SW480 (cell line): ENCODE measurements at places on chromosomes 13 and 19.

DNA sequence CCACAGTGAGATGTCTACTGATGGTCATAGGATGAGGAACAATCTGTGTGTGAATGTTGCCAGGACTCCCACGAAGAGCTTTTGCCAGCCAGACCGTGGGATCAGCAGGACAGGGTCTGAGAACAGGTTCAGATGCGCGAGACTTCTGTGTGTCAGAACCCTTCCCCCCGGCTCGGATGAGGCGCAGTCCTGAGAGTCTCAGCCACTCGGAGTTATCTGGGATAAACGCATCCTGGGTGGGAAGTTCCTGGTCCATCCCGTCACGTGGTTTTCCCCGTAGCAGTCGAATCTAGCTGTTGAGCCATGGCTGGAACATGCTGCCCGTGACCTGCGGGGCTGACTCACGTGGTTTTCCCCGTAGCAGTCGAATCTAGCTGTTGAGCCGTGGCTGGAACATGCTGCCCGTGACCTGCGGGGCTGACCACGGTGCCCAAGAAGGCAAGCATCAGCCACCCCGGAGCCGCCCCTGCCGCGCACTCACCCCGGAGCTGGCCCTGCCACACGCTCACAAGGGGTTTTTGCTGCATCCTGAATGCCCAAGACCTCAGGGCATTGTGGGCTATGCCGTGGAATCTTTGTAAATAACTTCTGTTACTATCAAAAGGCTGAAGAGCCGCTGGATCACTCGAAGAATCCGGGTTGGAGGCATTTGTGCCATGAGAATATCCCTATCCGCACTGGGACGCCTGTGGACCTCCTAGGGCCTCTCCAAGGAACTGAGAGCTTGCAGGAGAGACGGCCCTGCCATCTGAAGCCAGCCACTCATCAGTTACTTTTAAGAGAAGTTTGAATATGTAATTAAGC, 130.8 kb upstream of the MCF2L start:
- no peak for DNase-seq

- DNase-seq = no peak
These were observed 17.2 kb downstream of the BRD4 start for GRCh38 chr19:15315101-15315500.

DNA sequence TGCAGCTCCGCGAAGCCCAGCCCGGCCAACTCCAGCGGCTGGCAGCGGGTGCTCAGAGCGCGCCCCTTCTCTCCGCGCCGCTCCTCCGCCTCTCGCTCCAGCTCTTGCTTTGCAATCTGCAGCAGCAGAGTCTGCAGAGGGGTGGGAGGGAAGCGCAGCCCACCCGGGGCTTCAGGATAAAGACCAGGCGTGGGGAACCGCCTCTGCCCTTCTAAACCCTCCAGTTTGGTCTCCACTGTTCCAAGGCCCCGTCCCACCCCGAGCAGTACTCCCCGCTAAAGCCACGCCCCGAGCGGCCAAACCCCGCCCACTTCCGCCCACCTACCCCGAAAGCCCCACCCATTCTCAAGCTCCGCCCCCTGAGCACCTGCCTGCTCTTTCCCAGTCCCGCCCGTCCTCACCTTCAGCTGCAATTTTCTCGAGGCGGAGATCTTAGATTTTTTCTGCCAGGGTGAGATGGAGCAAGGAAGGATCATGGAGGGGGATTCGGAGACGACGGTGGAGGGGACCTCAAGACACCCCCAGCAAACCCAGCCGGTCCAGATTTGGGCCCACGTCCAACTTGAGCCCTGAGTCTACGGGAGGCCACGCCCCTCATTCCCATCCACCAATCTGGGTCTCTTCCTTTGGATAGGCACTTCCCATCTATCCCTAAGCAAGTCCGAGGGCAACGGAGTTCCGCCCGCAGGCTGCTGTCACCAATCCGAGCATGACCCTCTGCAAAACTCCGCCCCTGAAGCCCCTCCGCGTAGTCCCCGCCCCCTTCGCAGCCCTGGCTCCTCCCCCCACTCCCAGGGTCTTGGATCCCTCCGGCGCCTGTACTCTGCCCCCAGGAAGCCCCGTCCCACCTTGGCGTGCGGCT, 1.1 kb downstream of the TNNI3 start:
- peak; percentile 97 for DNase-seq

DNA sequence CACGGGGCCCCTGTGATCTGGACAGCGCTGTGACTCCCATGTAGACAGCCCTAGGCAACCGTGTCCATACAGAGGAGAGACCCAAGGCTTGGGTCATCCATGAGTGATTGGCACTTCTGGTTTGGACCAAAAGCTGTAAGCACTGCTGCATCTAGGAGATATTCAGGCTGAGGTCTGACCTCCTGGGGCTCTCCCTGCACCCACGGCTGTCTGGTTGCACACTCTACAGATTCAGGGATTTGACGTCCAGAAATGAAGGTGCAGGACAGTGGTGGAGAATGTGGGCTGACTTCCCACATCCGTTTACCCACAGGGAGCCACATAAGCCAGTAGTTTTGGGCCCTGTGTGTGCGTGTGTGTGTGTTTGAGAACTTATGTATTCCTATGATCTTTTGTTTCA, 76.2 kb upstream of the ARHGEF7 start:
- no peak for DNase-seq

DNA sequence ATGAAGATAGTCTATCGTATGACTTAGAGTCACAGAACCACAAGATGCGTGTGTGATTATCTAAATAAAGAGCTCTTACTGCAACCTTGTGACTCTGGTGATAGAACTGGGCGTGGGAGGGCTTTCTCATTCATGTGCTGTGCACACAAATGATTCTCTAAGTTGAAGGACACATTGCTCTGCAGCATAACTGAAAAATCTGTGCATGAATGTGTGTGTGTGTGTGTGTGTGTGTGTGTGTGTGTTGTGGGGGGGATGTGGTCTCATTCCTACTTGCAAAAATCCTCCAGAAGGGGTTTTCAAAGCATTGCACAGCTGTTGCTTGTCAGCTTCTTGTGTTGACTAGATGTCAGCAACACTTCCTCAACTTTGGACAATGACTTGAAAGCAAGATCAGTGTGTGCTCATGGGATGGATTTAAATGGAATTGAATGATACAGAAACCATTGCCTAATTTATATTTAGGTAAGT, 22.4 kb downstream of the LRCH1 start:
- DNase-seq = no peak

- DNase-seq = no peak
These were observed 19.6 kb upstream of the B3GNT3 start for GRCh38 chr19:17775245-17775927.

DNA sequence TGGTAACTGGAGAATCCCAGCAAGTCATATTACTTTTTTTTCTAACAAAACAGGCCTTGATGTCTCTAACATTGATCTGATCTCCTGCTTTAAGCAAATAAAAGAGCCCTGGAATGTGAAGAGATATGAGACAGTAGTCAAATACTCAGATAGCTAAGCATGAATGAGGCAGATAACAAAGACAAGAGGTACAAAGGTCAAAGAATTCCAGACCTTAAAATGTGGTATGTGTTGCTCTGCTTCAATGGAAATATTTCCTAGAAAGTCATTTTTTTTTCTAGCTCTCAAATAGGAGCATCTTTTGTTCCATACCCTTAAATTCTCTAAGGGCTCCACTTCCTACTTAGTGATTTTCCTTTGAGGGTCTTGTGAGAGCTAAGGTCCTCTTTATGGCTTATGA, 54.6 kb downstream of the ZNF254 start:
- no peak for DNase-seq

GRCh38 chr19:2013683-2013961, 1.9 kb downstream of the BTBD2 start:
- DNase-seq = no peak

- DNase-seq = peak; percentile 7
These were observed at the start of gene GPR12 for GRCh38 chr13:26759907-26760831. GPR12 (minus strand) TSS chr13:26760786; CDS start chr13:26759827, 959 bp downstream.

DNA sequence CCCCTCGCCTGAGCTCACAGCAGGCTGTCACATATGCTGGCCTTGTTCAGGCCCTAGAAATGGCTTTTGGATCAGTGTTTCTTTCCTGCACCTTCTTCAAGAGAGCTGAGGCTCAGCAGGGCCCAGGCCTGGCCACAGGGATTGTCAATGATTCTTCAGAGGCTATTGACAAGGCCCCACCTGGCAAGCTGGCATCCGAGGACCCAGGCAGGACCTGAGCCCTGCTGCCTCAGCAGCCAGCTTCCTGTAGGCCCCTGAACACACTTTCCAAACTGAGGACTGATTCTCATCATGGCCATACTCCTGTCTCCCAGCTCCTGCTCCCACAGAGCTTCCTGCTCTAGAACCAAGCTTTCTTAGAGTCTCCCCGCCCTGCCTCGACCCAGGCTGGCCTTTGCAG, 136.8 kb downstream of the UQCRFS1 start:
- DNase-seq = no peak

- DNase-seq = no peak
These were observed 669.9 kb downstream of the PCDH9 start for GRCh38 chr13:66560189-66560588.

- DNase-seq = no peak
These were observed 628 bp downstream of the MRPL34 start for GRCh38 chr19:17306285-17306714.

- DNase-seq = no peak
These were observed 204.0 kb upstream of the STARD13 start for GRCh38 chr13:33489563-33489962.

- DNase-seq = no peak
These were observed 98.8 kb upstream of the SERP2 start for GRCh38 chr13:44274771-44275205.

GRCh38 chr13:21080593-21080891, 19.2 kb upstream of the LATS2 start:
- DNase-seq = no peak

GRCh38 chr13:91698767-91699166, 300.3 kb downstream of the GPC5 start:
- no peak for DNase-seq

- DNase-seq = no peak
These were observed 21.7 kb downstream of the PHF11 start for GRCh38 chr13:49517461-49517860.

DNA sequence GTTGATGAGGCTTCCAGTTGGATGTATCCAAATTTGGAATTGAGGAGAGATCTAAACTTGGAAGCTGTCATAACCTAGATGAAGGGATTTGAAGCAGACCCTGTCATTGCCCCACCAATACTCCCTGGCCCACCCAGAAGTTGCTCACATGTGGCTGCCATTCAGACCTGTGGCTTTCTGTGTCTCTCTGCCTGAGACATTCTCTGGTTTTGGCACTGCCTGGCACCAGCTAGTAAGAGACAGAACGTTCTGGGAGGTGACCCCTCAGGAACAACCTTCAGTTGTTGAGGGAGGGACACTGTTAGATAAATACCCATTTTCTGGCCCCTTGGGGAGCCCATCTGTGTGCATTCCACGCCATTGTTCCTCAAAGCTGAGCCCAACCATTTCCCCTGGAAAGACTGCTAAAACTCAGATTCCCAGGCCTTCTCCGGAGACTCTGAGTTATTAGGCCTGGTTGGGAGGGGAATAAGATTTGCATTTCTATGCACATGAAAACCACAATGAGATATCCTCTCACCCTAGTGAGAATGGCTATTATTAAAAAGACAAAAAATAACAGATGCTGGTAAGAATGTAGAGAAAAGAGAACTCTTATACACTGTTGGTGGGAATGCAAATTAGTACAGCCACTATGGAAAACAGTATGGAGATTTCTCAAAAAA, 290.4 kb downstream of the TSHZ3 start:
- no peak for DNase-seq

- peak; percentile 32 for DNase-seq
These were observed 2.2 kb upstream of the KCNC3 start for GRCh38 chr19:50331221-50331993.

- no peak for DNase-seq
These were observed 66.9 kb upstream of the TM9SF2 start for GRCh38 chr13:99434258-99434788.

- DNase-seq = no peak
These were observed 32.6 kb upstream of the CXCL17 start for GRCh38 chr19:42475366-42475765.

GRCh38 chr19:46450737-46451136, 20.6 kb downstream of the PNMA8A start:
- DNase-seq = no peak

DNA sequence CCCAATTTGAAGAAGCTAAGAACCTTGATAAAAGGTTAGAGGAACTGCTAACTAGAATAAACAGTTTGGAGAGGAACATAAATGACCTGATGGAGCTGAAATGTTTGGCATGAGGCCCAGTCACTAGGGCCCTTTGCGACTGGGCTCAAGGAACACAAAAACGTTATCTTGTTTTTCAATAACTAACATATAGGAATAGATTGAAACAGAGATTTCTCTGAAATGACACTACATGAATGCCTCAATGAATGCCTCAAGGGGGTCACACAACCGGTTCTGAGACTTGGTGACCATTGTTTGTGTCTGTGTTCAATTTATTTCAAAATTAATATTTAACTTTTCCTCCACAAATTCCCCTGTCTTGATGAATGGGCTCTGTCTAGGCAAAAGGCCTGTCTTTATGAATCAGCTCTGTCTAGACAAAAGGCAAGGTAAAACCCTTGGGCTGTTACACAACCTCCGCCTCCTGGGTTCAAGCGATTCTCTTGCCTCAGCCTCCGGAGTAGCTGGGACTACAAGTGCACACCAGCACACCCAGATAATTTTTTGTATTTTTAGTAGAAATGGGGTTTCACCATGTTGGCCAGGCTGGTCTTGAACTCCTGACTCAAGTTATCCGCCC, 932 bp upstream of the ZNF486 start:
- DNase-seq = no peak

DNA sequence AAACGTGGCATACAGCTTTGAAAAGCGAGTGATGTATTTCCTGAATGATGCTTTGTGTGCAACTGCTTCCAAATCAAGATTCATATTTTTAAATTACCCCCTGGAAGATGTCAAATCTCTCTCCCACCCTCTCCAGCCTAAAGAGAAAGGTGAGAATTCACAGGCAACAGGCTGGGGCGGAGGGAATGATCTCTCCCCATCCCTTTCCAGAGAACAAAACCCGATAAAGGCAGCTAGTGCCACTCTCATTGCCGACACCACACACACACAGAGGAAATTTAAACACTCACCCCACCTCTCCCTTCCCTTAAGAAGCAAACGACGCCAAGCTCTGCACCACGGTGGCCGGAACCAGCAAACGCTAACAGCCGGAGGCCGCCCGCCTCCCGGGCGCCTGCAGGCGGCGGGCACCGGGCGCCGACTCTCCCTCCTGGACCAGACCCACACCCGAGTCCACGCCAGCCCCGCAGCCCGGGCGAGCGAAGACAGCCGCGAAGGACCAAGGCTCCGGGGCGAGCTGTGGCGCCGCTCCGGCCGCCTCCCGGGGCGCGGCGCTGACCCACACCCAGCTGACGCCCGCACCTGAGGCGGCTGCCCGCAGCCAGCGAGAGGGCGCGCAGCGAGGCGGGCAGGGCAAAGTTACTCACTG, 477 bp downstream of the LNX2 start:
- DNase-seq = peak; percentile 56

GRCh38 chr13:44489751-44490150, 86.4 kb downstream of the TSC22D1 start:
- no peak for DNase-seq
